GM23248 (cell line): ENCODE measurements at places on chromosomes 2 and 18. TPM values are rescaled to one million over a fixed set of nuclear protein-coding genes. Genes with fewer than 3 reads are reported as not detected.

GRCh38 chr2:231924889-231925275 lies 1.3 kb downstream of the NPPC start:
- H3K27me3 ChIP-seq = peaks cover 34% of the 10 kb centered on the region
- H3K4me3 ChIP-seq = peak overlapping the region; percentile 60; the same call in 1 of the 2 replicates
- H3K4me1 ChIP-seq = no peaks in the 10 kb centered on the region
- H3K27ac ChIP-seq = no peak overlapping the region
- no peaks in the 10 kb centered on the region for H3K36me3 ChIP-seq

Gene GPR17
- not detected in 2 replicates for total RNA-seq

DNA sequence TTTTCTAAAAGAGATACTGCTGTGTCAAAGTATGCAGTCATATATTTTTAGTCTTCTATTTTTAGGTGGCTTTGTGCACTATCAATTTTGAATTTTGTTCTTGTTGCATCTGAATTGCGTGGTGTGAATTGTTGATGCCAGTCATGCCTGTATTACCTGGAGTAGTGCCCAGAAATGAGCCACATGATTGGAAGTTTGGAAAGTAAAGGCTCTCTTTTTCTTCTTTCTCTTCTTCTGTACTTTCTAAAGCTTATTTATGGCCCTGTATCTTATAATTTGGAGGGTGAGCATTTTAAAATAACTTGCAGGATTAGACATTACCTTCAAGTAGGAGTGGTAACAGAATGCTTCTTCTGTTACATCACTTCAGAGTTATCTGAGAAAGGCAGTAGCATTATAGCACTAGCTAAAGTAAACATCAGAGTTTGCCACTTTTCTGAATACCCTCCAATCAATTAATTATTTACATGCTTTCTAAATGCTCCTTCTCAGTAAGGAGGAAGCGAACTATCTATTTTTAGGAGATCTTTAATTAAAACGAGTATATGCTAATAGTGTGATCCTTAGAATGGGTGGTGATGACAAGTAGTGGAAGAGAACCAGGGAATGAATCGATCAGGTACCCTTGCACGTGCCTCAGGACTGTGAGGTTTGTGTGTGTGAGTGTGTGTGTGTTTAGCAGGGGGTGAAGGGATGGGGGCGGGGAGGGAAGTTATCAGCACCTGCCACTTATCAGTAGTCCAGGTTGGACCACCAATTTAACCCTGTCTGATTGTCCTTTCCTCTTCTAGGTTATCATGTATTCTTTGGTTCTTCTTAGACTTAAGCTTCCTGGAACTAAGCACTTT lies 112.5 kb downstream of the MAP3K20 start:
- peak; percentile 85 for DNase-seq

Gene FER1L5
- under 0.01 TPM in 1 of 2 replicates, not detected in the other for total RNA-seq

Gene KCNIP3
- 10.7 and 11.9 TPM in 2 replicates for total RNA-seq
